Osteoblast (primary cell): ENCODE measurements at places on chromosomes 5 and 9.

DNA sequence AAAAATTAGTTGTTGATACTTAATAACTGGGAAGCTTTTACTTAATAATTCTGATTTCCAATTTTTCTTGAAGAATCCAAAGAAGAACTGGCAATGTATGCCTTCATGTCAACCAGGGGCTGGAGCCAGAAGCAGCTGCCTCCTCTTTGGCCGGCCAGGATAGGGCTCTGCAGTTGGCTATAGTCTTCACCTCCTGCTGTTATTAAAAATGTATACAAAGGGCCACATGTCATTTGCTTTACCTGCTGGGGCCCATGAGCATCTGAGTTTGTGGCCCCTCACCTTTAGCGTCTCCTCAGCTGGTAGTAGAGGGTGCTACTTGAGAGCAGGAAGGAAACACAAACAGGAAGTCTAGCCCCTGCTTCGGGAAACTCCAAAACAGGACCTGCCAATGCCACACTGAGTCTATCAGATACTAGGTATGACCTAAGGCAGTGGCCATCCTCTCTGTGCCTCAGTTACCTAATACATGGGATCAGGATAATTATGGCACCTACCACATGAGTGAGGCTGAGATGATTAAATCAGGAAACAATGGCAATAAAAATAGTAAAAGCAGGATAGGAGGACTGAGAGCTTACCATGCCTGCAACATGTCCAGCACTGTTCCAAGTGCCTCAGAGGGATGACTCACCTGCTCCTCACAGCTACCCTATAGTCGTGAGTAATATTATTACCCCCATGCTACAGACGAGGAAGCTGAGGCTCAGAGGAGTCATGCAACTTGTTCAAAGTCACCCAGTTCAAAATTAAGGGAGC is 21.3 kb downstream of the CCDC69 start:
- H3K27ac ChIP-seq = no peak overlapping the region
- no peaks in the 10 kb centered on the region for H3K27me3 ChIP-seq
- peaks cover 3% of the 10 kb centered on the region for H3K4me1 ChIP-seq
- H3K4me3 ChIP-seq = no peak overlapping the region

DNA sequence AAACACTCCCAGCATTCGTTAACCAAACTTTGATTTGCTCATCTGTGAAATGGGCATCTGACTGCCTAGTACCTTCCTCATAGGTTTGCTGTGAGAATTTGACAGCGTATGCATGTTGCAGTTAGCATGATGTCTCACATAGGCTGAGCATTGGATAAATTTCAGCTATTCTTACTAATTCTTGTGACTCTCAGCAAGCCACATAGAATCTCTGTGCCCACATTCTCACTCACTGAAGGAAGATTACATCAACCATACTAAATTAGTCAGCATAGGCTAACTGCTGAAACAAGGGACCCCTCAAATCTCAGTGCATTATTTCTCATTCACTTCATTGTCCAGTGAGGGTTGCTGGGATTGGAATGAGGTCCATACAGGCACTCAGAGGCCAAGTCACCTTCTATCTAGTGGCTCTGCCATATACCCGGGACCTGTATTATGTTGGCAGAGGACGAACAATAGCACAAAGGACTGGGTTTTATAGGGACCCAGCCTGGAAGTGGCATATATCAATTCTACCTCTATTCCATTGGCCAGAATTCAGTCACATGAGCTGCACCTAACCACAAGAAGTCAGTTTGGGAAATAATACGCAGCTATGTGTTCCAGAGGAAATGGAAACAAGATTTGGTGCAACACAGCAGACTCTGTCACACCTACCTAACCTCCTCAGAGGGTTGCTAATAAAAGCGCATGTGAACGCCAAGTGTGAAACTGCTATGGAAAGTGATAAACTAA is 4.2 kb upstream of the PTGER4 start:
- no peaks in the 10 kb centered on the region for H3K27me3 ChIP-seq
- DNase-seq = no peak
- no peak overlapping the region for H3K27ac ChIP-seq
- H3K4me3 ChIP-seq = no peak overlapping the region

DNA sequence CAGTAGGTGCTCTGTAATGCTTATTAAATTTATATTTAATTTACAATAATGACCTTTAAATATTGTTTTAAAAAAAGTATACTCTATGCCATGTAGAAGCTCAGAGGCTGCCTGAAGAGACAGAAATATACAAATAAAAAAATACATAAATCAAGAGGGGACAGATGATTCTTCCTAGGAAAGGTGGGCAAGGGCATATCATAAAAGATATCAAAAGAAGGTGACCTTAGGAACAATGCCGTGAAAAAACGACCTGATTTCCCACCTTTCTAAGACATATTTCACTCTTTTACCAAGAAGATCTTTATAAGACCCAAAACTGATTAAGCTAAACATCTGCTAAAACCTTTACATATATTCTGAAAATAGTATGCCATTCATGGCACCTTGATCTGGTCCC is 128.9 kb downstream of the NFIB start:
- DNase-seq = no peak
- no peaks in the 10 kb centered on the region for H3K27me3 ChIP-seq
- H3K4me3 ChIP-seq = no peak overlapping the region
- H3K27ac ChIP-seq = no peak overlapping the region
- no peaks in the 10 kb centered on the region for H3K36me3 ChIP-seq
- H3K4me1 ChIP-seq = peaks cover 25% of the 10 kb centered on the region

GRCh38 chr9:107547772-107548297 is 58.3 kb upstream of the KLF4 start:
- no peak overlapping the region for H3K4me3 ChIP-seq
- no peaks in the 10 kb centered on the region for H3K27me3 ChIP-seq
- H3K4me1 ChIP-seq = peaks cover 18% of the 10 kb centered on the region
- no peaks in the 10 kb centered on the region for H3K36me3 ChIP-seq

DNA sequence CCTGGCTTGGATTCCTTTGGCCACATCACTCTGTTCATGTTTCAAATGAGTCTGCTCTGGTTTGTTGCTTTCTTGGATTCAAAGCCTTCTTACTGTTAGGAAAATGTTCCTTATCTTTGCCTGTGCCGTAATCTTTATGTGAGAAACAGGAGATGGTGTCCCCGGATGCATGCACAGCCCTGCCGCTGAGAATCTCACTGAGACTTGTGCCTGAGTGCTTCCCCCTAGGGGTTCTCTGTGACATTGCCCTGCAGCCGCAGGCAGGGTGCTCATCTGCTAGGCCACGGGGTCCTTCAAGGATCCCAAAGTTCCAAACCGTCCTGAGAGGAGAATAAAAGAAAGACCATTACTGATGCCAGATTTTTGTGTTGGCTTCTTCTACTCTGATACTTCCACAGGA is 81.4 kb upstream of the ANKRD55 start:
- H3K4me1 ChIP-seq = peaks cover 7% of the 10 kb centered on the region
- H3K27me3 ChIP-seq = peaks cover 9% of the 10 kb centered on the region
- peak; percentile 36 for DNase-seq
- H3K27ac ChIP-seq = no peak overlapping the region

DNA sequence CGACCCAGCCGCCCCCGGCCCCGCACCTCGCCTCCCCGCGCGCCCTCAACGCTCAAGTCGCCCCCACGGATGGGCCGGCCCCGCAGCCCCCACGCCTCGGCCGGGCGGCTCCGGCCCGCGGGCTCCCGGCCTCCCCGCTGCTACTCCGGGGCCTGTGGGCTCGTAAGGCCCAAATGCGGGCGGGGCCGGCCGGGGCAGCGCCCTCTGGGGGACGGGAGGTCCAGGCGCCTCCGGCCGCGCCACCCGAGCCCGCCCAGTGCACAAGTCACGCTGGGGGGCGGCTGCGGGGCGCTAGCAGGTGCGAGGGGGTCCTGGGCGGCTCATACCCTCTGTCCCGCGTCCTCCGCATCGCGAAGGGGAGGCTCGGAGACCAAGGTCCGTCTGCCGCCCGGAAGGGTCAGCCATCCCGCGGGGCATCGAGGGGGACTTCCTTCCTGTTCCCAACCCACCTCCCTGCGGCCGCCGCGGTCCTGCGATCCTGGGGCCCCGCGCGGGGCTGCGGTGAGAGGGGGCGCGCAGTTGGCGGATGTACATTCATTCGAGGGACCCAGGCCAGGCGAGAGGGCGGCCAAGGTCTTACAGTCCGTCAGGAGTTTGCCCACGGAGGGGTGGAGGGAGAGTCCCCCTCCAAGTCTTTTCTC is at the start of gene CIZ1:
Gene CIZ1 (minus strand): TSS at position 167 of the 641 bp plus-strand sequence. CDS start 715 bp downstream, outside the sequence.
- peak; percentile 100 for DNase-seq
- H3K27ac ChIP-seq = peak within 1 kb of the TSS; percentile 56
- H3K4me1 ChIP-seq = peaks cover 9% of the 10 kb centered on the region
- peaks cover 26% of the 10 kb centered on the region for H3K36me3 ChIP-seq

DNA sequence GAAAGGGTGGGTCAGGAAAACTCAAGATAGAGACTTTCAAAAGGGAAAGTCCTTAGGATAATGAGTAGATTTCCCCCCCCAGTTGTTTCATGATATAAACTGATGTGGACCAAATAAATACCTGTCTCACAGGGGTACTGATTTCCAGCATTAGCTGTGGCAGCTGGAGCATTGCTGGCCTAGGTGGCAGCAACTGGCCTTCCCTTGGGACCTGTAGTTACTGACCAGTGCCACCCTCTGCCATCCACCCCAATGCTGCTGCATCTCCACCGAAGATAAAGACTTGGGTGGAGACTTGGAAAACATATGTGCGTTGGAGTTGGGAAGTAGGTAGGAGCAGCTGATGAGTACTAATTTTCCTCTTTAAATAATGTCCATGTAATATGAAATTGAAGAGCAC is 71.8 kb downstream of the SYK start:
- H3K36me3 ChIP-seq = no peaks in the 10 kb centered on the region
- DNase-seq = no peak
- H3K27me3 ChIP-seq = no peaks in the 10 kb centered on the region
- H3K4me3 ChIP-seq = no peak overlapping the region
- no peak overlapping the region for H3K27ac ChIP-seq

DNA sequence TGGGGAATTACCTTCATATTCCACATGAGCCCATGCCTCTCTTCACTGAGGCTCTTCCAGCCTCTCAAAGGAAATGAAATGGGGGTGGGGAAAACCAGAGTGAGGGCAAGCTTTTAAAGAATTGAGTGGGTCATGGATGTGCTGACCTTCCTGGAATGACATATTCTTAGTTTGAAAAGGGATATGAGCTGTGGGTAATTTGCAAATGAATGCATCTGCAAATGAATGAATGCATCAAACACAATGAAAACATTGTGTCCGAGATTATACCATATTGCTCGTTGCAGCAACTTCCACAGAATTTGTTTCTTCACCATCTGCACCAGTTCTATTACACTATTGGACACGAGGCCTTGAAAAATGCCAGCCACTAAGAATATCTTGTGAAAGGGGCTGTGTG is 198.6 kb upstream of the CDH6 start:
- DNase-seq = no peak
- H3K4me3 ChIP-seq = no peak overlapping the region
- no peaks in the 10 kb centered on the region for H3K27me3 ChIP-seq
- no peaks in the 10 kb centered on the region for H3K36me3 ChIP-seq
- no peaks in the 10 kb centered on the region for H3K4me1 ChIP-seq

- H3K4me3 ChIP-seq = no peak overlapping the region
- H3K36me3 ChIP-seq = no peaks in the 10 kb centered on the region
- H3K27me3 ChIP-seq = no peaks in the 10 kb centered on the region
Observed at GRCh38 chr5:50702615-50703366, 36.4 kb downstream of the PARP8 start.
